ENCODE measurements at places on chromosomes 12 and 14.

- DNase-seq, result no peak
Measured at GRCh38 chr12:15899282-15899870, 11.8 kb upstream of the DERA start.

GRCh38 chr12:64265839-64266238, 43.7 kb upstream of the KICS2 start:
- no peak for DNase-seq

DNA sequence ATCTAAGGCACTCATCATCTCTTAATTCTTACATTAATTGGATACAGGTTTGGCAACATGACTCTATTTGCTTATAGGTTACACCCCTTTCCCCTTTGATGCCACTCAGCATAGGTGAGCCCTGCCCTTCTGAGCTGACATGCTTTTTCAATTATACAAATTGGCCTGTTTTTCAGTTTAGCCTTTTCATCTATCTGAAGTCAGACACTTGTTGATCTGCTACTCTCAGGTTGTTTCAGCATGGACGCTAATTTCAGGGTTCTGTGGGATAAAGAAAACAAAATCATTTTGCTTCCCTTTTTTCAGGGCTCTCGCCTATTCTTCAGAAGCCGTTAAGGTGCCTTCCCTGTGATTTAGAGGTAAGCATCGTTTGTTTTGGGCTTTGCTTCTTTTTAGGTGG, 55.3 kb downstream of the DACT1 start:
- no peak for DNase-seq

DNA sequence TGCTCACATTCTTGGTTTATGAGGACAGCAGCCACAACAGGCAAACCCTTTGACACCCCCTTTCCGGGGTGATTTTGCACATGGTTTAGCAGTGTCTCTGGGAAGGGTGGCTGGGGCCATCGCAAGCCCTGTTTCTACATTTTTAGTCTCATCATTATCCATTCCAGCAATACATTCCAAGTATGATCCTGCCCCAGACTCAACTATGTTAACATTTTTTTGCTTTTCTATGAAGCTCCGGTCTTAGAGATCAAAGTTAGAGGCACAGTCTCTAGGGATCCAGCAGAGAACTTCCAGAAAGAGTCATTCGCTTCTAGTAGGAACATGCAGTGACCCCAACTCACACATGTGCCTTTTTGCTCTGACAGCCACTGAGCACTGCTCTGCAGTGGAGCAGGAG, 130.9 kb downstream of the TBX5 start:
- no peak for DNase-seq

- DNase-seq, result no peak
Measured at GRCh38 chr12:47753021-47754001, 5.4 kb downstream of the RAPGEF3 start.
